HuH-7.5 (cell line): ENCODE measurements at places on chromosomes 3 and 15.

- no peak for DNase-seq
These were observed 5.4 kb downstream of the CLN6 start for GRCh38 chr15:68224108-68224507.

DNA sequence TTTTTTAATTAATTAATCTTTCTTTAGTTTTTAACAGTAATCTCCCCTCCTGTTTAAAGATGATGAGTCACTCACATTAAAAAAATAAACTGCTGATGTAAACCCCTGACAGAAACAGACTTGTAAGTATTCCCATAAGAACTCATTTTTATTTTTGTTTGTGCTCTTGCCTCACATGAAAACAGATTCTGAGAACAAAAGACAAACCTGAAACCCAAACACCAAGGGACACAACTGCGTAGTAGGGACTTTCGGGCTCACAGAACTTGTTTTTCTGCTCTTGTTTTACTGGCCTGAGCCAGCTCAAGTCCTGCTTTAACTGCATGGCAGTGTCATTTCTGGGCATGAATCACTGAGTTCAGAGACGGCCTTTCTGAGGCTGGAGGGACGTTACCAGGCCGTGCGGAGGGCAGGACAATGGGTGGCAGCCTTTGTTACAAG is 600.8 kb downstream of the FOXP1 start:
- no peak for DNase-seq

GRCh38 chr3:113295463-113295862 is 84.1 kb downstream of the BOC start:
- no peak for DNase-seq

GRCh38 chr3:138812806-138813205 is 21.9 kb downstream of the PIK3CB start:
- no peak for DNase-seq

DNA sequence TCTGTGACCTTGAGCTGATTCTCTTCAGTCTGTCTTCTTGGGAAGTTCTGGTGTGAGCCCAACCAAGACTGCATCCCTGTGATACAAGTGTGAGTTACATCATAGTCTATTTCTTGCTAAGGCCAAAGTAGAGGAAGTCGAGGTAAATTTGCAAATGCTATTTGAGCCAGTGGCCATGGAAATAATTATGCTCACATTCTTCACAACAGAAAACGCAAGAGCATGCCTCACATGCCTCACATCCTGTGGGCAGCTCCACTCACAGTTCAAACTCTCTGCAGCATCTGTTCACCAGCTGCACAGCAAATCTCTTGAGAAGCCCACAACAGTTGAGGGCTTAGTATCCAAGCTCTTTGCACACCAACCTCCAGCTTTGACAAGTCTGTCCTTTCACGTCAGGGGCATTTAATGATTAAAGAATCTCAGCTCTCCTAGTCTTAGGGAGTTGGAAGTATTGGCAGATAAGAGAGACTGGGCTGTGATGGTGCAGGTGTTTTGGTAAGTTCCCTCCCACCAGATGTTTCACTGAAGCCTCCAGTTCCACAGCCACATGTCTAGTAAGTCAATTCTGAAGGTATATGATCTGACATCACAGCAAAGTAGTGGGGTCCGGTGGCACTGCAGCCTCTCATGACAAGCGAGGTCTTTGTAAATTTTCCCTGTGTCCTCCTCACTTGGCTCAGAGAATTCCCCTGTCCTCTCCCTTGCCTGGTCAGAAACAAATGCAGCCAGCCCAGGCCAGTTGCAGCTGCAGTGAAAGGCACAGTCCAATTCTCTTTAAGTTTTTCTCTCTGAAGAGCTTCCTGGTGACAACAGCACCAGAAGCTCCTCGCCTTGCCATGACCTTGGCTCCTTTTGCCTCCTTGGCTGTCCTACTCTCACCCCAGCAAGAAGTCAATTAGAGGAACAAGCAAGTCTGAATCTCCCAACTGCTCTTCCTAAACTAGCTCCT is 166.1 kb downstream of the SSR3 start:
- DNase-seq = no peak

DNA sequence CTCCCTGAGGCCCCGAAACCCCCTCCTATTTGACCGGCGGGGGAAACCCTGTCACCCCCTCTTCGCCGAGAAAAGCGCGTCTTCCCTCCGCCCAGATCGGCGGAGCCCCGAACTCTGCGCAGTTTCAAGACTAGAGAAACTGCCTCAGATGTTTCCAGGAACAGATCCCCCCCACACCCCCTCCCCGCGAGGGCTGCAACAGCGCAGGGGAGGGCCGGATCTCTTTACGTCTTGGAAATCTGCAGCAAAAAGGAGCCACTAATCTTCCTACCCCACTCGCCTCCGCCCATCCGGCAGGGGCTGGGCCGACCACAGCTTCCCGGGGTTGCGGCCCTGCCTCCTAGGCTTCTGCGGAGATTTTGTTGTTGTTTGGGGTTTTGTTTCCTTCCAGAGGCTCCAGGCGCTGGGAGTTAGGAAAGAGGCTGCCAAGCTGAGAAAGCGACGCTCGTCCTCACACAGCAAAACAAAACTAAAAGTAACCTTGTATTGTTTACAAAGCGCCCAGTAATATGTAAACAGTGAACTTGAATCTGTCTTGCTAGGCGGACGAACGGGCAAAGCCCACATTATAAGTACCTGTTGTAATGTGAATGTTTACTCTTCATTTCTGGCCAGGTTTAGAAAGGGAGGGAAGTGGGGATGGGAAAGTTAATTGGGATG is 2.2 kb downstream of the FOXB1 start:
- no peak for DNase-seq

DNA sequence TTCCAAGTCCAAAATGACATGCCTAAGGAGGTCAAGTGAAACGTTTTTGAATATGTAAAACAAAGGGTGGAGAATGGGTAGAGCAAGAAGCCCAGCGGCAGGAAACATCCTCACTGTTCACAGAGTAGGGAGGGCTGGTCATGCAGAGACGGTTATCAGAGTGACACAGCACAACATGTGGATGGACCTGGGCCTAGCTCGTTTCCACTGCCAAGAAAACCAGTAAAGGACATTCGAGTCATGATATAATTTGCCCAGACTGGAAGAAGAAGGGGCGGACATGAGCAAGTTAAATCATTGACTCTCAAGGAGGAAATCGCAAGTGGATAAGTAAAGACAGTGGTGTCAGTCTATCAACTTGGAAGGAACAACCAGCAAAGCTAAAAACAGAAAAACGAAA is 89.3 kb downstream of the LRIG1 start:
- DNase-seq = no peak

GRCh38 chr3:184812662-184813042 is 686 bp downstream of the VPS8 start:
- DNase-seq = no peak

GRCh38 chr3:97278506-97278905 is 464.1 kb downstream of the EPHA6 start:
- no peak for DNase-seq

GRCh38 chr3:64255741-64256340 is 30.6 kb upstream of the PRICKLE2 start:
- DNase-seq = no peak

GRCh38 chr3:165837058-165837525 is at the start of gene BCHE:
Gene BCHE, minus strand, starts transcription at chr3:165837423. Its CDS starts 6,390 bp downstream, at chr3:165831033.
- DNase-seq = no peak

DNA sequence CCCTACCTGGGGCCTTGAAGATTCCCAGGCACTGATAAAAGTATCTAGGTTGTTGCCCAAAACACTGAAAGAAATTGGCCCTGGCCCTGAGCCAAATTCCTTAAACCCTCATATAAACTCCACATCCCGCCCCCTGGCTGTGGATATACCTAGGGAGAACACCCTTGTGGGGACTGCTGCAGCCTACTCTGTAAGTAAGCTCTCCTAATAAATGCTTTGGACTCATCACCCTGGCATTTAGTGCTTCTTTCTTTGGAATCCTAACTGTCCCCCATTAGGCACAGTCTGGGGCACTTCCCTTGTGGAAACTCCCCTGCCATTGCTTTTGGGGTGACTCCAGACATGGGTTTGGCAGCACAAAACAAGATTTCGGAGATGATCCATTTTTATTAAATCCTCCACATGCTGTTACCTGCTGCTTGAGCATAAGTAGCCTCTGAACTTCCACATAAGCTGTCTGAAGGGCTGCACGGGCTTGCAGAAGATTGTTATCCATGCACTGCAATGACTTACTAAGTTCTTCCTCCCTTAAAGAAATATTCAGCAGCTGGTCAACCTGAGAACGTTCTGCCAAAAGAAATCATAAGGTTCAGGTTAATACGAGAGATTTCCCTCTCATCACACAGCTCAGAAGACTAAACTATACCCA is 46.4 kb downstream of the ZNF106 start:
- no peak for DNase-seq

DNA sequence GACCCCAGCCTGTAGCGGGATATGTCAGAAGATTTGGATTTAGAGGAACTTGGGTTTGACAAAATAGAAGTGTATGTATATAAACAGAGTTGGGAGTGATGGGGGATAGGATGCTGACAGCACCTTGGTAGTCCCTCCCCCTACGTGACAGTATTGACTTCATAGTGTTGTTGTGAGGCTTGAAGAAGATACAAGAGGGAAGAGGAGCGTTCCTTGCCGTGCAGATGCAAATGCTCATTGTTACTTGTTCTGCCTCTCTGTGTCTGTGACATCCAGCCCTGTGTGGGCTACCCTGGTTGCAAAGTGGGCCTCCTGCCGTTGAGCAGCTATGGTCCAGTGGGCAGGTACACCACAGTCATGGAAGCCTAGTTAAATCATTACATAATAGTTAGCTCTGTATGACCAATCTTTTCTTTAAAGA is 45.0 kb downstream of the SMAD3 start:
- no peak for DNase-seq

- no peak for DNase-seq
These were observed 113.7 kb upstream of the SLC2A2 start for GRCh38 chr3:171140246-171140645.

DNA sequence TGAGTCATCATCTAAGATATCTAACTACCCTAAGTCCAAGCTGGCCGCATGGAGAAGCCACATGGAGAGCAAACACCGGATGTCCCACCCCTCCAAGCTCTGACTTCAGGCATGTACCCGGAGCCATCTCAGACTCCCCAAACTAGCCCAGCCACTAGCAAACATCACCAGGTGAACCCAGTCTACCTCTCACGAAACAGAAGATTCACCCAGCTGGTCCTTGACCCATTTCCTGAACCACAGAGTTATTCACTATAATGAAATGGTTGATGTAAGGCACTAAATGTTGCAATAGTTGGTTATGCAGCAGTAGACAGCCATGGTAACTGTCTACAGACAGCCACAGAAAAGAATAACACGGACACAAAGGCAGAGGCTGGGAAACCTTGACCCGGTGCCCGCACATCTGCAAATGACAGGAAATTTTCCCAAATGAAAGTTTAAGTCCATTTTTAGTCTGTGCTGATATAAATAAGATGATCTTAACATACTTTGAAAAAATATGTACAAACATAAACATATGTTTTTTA is 265.5 kb upstream of the ATP10A start:
- DNase-seq = no peak

GRCh38 chr15:88016406-88016805 is 240.1 kb downstream of the NTRK3 start:
- no peak for DNase-seq

DNA sequence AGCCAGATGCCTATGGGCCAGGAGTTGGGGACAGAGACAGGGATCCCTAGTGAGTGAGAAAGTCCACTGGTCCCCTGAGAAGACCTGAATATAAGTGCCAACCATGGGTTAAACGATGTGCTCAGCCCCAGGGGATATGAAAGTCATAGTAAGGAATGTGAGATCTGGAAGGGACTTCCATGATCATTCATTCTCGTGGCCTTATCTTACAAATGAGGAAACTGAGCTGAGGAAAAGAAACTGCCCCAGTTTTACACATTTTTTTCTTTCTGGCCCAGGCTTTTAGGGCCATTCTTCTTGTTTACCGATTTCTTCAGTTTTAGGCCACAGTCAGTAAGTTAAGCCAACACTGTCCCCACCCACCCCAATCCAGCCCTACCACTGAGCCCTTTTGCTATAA is 11.1 kb downstream of the CD80 start:
- DNase-seq = no peak

- DNase-seq = no peak
These were observed 1.4 kb downstream of the XXYLT1 start for GRCh38 chr3:195269375-195270078.

DNA sequence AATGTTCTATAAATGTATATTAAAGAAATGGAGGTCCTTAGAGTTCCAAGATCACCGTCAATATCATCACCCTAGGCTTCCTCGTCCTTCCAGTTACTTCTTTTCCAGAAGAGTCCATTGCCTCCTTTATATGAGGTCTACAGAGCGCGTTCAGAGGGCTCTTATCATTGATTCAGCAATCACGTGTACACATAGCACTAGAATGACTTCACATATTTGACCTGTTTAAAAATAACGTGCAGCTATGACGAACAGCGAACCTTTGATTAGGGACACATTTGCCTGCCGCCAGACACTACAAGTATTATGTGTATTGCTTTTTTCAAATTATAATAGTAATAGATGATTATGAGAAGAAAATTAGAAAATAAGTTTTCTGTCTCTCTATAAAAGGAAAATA is 26.0 kb downstream of the IGF1R start:
- no peak for DNase-seq

DNA sequence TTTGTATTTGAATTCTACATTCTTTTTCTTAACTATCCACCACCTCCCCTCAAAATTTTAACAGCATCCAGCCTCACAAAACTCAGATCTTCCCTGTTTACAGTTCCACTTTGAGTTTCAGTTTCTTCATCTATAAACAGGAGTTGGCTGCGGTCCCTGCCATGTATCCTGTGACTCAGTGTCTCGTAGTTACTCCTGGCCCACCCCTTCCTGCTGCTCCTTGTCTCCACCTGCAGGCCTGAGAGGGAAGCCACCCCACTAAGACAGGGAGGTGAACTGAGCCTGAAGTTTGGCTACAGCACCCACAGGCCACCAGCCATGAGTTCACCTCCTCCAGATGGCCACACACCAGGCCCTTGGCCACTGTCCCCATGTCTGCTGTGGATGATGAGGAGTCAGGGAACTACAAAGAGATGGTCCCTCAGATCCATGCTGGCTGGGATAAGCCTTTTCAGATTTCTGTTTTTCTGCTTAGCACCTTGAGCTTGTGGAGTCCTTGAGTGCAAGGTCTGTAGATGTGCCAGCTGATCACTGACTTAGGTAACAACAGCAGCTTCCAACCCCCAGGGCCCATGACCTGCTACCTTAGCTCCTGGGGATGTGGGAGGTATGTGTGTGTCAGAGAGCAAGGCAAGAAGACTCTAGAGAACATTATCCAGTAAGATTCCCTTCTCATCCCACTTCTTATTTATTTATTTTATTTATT is 37.5 kb downstream of the CD86 start:
- no peak for DNase-seq

DNA sequence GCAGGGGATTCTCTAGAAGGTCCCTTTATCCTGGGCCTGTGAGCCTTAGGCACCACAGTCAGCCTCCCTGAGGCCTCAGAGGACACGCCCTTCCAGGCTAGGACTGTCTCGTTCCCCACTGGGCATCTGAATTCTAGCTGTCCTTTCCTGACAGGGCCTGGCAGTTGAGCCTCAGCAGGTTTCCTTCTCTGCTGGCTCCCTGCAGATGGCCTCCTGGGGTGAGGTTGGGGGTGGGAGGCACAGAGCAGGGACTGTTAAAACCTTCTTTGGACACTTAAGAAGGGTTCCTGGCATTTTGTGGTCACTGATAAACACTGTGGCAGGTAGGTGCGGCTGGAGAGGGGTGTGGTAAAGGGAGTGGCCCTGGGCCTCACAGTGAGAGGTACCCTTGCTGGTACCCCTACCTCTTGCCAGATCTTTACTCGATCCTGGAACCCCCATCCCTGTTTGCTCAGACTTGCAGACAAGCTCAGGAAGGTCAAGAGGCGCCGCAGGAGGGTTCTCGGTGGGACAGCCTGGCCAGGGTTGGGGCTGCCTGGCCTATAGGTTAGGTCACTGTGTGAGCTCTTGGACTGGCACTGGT is 8.5 kb downstream of the CLK3 start:
- DNase-seq = no peak

GRCh38 chr3:159982442-159982974 is 6.1 kb upstream of the IL12A start:
- no peak for DNase-seq
